Activated CD8-positive, alpha-beta T cell treated with anti-CD3 and anti-CD28 coated beads, Interleukin-2, amount 10 ng/mL, durations not matched to agents 7 days and 5 days (primary cell): ENCODE measurements at places on chromosomes 7 and 10.

DNA sequence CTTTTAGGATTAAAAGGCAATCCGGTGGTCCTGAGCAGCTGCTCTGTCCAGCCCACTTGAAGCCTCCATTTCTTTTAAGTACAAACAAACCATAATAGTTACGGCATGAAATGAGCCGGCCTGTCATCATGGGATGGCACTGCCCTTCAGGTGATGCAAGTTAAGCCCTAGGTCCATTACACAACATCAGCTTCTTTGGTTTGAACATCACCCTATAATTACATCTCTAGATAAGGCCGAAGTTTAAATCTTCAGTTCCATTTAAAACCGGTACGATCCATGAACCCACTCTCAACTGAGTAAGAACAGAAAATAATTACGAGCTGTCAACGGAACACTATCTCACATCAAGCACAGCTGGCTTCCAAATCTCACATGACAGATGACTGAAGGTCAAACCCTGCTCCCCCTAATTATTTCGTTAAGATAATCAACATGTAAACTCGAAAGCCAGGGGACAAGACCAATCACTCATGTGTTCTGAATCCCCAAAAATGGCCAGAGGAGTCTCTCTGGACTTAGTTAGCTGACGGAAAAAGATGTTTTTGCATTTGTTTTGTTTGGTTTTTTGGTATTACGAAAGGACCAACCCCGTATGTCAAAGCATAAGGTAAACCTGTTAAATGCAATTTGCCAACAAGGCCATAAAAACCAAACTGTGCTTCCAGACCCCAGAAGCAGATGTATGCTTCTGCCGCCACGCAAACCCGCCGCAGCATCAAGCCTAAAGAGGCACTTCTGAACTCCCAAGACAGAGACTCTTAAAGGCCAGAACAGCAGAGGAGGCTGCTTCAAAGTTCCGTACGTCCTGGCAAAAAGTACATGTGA, 10.8 kb downstream of the GNA12 start:
- H3K4me3 ChIP-seq = no peak overlapping the region
- H3K27me3 ChIP-seq = no peaks in the 10 kb centered on the region
- peaks cover 13% of the 10 kb centered on the region for H3K36me3 ChIP-seq
- peaks cover 17% of the 10 kb centered on the region for H3K4me1 ChIP-seq
- H3K27ac ChIP-seq = no peak overlapping the region

DNA sequence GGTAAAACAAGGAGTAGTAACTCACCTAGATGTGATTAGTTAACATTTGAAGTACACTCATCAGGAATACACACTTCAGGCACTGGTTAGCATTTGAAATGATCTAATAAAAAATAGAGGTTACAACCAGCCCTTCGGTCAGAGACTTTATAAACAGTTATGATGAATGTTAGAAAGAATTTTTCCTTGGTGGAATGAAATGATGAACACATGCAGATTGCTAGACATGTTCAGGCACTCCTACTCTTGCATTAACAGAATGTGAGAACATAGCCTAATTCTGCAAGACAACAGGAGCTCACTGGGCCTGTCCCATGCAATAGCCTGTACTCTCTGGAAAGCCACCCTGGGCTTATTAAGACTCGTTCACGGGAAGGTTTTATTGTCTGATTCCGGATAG, 47.3 kb upstream of the TECTB start:
- H3K27me3 ChIP-seq = peaks cover 8% of the 10 kb centered on the region
- no peak overlapping the region for H3K27ac ChIP-seq
- no peak overlapping the region for H3K4me3 ChIP-seq
- DNase-seq = no peak

DNA sequence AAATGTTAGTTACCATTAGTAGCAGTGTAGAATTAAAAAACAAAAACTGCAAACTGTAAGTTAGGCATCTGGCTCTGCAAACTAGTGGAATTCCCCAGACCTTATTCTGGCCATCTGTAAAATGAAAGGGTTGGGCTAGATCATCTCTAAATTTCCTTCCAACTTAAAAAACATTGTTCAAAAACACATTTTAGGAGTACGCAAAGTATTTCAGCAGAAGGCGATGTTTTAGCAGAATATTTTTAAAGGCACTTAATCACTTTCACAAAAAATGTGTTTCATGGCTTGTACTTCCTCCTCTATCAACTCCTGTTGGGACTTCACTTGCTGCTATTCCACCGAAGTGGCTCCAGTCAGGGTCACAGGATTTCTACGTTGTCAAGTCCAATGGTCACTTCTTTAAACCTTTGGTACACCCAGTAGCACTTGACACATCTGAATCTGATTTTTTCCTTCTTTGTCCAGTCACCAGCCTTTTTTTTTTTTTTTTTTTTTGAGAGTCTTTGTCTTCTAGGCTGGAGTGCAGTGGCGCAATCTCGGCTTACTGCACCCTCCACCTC, 169.0 kb downstream of the AHR start:
- H3K27me3 ChIP-seq = peaks cover 11% of the 10 kb centered on the region
- DNase-seq = no peak
- H3K4me1 ChIP-seq = peaks cover 20% of the 10 kb centered on the region
- no peak overlapping the region for H3K27ac ChIP-seq
- no peak overlapping the region for H3K4me3 ChIP-seq

DNA sequence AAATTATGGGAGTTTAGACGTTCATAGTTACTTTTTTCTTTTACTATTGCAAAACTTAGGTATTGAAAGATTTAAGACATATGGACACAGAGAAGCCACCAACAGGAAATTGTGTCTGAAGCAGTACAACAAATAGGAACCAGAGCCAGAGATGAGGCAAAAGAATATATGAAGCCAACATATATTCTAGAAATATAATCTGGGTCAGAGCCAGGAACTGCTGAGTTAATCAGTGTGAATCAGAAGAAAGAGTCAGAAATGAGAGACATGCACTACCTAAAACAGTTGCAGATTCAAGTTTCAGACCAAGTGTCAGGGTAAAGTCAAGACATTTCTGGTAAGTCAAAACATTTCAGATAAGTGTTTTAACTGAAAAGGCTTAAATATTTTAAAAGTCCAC, 67.7 kb downstream of the DGKB start:
- DNase-seq = no peak
- H3K36me3 ChIP-seq = no peaks in the 10 kb centered on the region
- H3K27ac ChIP-seq = no peak overlapping the region
- H3K4me3 ChIP-seq = no peak overlapping the region
- no peaks in the 10 kb centered on the region for H3K27me3 ChIP-seq

DNA sequence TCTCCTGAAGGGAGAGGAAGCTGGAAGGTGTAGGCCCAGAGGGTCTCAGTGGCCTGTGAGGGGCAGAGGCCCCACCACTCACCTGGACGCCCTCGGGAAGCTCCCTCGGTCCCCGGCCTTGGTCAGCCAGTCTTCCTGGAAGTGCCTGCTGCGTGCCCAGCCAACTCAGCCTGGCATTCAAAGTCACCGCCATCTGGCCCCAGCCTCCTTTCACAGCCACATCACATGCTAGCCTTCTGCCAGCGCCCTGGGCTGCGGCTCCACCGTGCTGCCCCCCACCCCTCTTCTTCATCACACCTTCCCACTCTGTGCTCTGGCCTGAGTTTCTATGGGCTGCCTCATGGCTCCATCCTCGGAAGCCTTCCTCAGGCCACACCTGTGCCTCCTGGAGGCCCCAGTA, 98.0 kb downstream of the ZMIZ1 start:
- no peak overlapping the region for H3K27ac ChIP-seq
- no peaks in the 10 kb centered on the region for H3K4me1 ChIP-seq
- no peaks in the 10 kb centered on the region for H3K36me3 ChIP-seq

- no peak overlapping the region for H3K4me3 ChIP-seq
- no peaks in the 10 kb centered on the region for H3K36me3 ChIP-seq
- peaks cover 5% of the 10 kb centered on the region for H3K4me1 ChIP-seq
These were observed 776 bp downstream of the TMEM184A start for GRCh38 chr7:1555046-1555812.

DNA sequence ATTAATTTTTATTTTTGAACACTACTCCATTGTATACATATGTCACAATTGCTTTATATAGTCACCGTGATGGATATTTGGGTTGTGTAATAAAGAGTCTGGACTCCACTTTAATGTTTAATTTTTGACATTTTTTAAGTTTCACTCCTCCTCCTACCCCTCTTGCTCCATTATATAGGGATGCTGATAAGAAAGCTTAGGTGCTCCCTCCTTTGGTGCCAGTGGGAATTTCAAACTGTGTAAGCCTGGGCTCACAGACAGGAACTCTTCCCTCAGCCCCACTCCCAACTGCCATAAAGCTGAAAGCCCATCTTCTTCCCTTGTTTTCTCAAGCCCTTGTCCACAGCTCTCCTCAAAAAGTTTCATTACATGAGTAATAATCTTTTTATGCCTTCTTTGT, 47.6 kb downstream of the TWIST1 start:
- no peak overlapping the region for H3K4me3 ChIP-seq
- DNase-seq = no peak
- H3K27ac ChIP-seq = no peak overlapping the region
- no peaks in the 10 kb centered on the region for H3K4me1 ChIP-seq
- no peaks in the 10 kb centered on the region for H3K36me3 ChIP-seq
- H3K27me3 ChIP-seq = no peaks in the 10 kb centered on the region

- H3K27me3 ChIP-seq = no peaks in the 10 kb centered on the region
- H3K4me1 ChIP-seq = no peaks in the 10 kb centered on the region
- no peak overlapping the region for H3K27ac ChIP-seq
- H3K36me3 ChIP-seq = no peaks in the 10 kb centered on the region
- DNase-seq = no peak
- no peak overlapping the region for H3K4me3 ChIP-seq
These were observed 397.8 kb downstream of the GFRA1 start for GRCh38 chr10:115875172-115875571.

DNA sequence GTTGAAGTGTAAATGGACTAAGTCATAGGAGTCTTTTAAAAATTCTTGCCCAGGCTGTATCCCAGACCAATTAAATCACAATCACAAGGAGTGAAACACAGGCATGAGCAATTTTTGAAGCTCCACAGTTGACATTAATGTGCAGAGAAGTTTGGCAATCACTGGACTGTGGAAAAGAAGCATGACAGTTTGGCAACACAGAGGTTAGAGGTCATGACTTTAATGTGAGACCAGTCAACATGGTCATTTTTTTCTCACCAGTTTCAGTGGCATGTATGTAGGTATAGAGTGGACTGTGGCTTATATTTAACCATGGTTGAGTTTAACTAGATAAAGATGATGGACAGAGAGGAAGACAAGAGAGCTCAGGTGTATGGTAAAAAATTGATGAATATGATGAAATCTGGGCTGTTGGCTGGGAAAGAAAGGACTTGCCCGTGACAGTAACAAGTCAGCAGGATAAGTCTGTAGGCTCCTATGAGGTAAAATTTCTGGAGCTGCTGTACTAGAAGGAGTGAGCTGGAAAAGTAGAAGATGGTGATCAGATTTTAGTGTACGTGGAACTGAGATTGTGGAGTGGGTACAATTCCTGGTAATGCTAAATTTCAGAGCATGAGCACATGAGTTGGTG, 432.2 kb upstream of the GHITM start:
- no peak overlapping the region for H3K4me3 ChIP-seq
- DNase-seq = no peak
- no peak overlapping the region for H3K27ac ChIP-seq
- H3K4me1 ChIP-seq = no peaks in the 10 kb centered on the region
- no peaks in the 10 kb centered on the region for H3K27me3 ChIP-seq

- H3K36me3 ChIP-seq = peaks cover 8% of the 10 kb centered on the region
- peaks cover 39% of the 10 kb centered on the region for H3K4me1 ChIP-seq
- DNase-seq = peak; percentile 61
- peak overlapping the region; percentile 86 for H3K27ac ChIP-seq
- H3K4me3 ChIP-seq = peak overlapping the region; percentile 75
These were observed 102.4 kb downstream of the SEMA3A start for GRCh38 chr7:84092207-84092606.

GRCh38 chr7:80967917-80968297, 49.1 kb upstream of the SEMA3C start:
- H3K36me3 ChIP-seq = no peaks in the 10 kb centered on the region
- H3K4me3 ChIP-seq = no peak overlapping the region
- H3K27ac ChIP-seq = no peak overlapping the region
- no peaks in the 10 kb centered on the region for H3K27me3 ChIP-seq

DNA sequence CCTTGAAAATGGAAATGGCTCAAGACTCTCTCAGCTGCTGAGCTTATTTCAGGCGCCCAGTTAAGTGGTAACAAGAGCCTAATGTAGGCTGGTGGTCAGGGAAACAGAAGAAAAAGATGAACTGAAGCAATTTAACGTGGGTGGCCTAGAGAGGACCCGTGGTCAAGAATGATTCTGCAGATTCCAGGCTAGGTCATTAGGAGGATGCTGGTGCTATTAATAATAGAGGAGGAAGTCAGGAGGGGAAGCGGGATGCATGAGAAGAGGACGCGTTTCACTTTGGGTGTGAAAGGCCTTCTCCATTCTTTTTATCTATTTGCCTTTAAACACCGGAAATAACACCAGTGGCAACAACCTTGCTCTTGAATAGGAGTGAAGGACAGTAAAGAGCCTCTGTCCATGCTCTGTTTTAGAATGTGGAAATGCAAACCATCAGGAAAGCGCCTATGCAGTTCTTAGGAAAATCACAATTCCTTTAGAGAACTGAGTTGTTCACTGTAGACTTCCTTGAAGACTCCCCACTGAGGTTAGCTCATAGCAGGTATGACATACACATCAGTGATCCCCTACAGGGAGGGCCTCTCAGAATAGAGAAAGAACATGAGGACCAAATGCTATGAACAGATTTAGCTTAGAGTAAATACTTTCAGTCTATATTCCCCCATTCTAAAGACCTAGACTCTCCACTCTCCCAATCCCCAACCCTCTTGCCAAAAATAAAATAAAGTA, 8.6 kb downstream of the LIPA start:
- H3K27ac ChIP-seq = no peak overlapping the region
- H3K4me3 ChIP-seq = no peak overlapping the region
- peaks cover 12% of the 10 kb centered on the region for H3K4me1 ChIP-seq
- DNase-seq = no peak
- peaks cover 14% of the 10 kb centered on the region for H3K36me3 ChIP-seq

DNA sequence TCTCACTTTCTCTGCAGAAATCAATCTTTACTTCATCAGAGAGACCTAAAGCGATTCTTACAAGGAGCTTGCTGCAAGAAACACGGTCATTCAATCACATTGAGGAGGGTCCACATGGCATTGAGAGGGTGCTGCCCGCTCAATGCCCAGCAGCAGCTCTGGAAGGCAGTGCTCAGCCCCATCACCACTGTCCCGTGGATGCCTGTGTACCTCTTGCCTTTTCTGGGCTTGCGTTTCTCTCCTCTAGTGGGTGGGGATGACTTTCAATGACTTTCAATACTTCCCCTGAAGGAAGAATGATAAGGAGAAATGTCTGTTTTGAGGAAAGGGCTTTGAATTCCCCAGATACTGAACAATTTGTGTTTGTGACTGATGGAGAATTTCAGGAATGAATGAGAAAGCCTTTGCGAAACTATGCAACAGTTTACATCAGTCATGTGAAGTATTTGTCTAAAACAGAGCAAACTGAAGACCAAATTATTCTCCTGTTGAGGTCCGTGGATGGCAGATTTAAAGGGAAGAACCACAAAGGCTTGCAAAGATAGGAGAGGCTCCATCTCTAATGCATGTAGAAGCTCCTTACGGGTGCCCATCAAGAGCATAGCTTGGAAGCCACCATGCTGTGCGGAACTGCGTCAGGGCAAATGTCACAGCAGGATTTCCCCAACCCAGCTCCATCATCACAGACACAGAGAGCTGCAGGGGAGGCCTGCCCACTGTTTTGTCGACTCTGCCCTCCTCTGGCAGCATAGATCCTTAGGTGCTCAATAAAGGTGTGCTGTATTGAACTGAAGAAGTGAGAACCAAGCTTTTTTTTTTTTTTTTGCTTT, 6.6 kb upstream of the ZNF22 start:
- DNase-seq = peak; percentile 15
- peaks cover 3% of the 10 kb centered on the region for H3K27me3 ChIP-seq
- H3K4me3 ChIP-seq = no peak overlapping the region
- H3K27ac ChIP-seq = no peak overlapping the region

- no peak overlapping the region for H3K27ac ChIP-seq
- H3K4me3 ChIP-seq = no peak overlapping the region
- H3K36me3 ChIP-seq = no peaks in the 10 kb centered on the region
- DNase-seq = no peak
These were observed 17.9 kb upstream of the HIBADH start for GRCh38 chr7:27680610-27681009.
